Activated CD8-positive, alpha-beta T cell treated with anti-CD3 and anti-CD28 coated beads, Interleukin-2, amount 10 ng/mL, durations not matched to agents 7 days and 5 days (primary cell): ENCODE measurements at places on chromosomes 13 and 19.

- peaks cover 7% of the 10 kb centered on the region for H3K4me1 ChIP-seq
- no peak for DNase-seq
- no peak overlapping the region for H3K27ac ChIP-seq
- H3K27me3 ChIP-seq, result peaks cover 26% of the 10 kb centered on the region
- no peak overlapping the region for H3K4me3 ChIP-seq
- peaks cover 6% of the 10 kb centered on the region for H3K36me3 ChIP-seq
Measured at GRCh38 chr13:30340331-30341250, 33.2 kb upstream of the KATNAL1 start.

- DNase-seq, result no peak
- no peaks in the 10 kb centered on the region for H3K27me3 ChIP-seq
- H3K4me3 ChIP-seq, result no peak overlapping the region
- no peak overlapping the region for H3K27ac ChIP-seq
- H3K4me1 ChIP-seq, result no peaks in the 10 kb centered on the region
Measured at GRCh38 chr13:32135655-32136054, 104.1 kb downstream of the FRY start.

- no peak overlapping the region for H3K4me3 ChIP-seq
- H3K36me3 ChIP-seq, result no peaks in the 10 kb centered on the region
- peaks cover 6% of the 10 kb centered on the region for H3K4me1 ChIP-seq
- H3K27ac ChIP-seq, result no peak overlapping the region
- DNase-seq, result no peak
Measured at GRCh38 chr13:43596924-43597598, 189.7 kb downstream of the ENOX1 start.

DNA sequence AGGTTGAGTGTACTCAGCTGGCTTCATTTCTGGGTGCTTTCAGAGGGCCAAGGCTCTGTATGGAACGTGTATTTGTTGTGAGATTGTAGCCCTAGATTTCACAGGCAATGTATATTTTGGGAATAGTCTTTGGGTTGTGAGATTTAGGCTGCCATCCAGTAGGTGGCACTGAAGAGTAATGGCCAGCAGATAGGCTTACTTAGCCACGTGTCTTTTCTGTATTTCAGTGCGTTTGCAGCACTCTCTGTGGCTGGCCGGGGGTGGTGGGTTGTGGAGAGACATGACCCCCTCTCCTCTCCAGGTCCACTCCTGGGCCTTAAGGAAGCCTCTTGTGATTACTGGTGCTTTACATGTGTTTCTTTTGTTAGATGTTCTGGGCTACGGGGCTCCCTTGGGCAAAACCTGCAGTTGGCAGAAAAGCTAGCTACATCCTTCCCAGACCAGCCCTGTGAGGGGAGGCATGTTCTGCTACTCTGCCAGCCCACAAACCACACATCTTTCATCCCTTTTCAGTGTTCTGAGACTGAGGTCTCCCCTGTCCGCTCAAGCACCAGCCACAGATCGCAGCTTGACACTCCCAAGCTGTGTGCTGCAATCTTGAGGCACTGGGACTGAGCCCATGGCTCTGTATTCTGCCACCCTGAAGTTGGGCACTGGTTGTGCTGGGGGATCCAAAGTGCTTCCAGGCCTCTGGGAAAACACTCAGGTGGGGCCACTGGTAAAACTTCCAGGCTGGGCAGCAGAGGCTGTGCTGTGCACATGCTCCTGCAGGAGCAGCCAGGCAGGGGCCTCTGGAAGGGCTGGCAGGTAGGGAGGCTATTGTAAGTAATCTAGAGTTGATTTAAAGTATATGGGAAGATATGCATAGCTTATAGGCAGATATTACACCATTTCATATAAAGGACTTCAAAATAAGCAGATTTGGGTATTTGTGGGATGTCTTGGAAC, 1096.8 kb upstream of the PCDH20 start:
- peak; percentile 21 for DNase-seq
- H3K27ac ChIP-seq, result no peak overlapping the region
- no peaks in the 10 kb centered on the region for H3K4me1 ChIP-seq
- H3K27me3 ChIP-seq, result no peaks in the 10 kb centered on the region
- H3K4me3 ChIP-seq, result no peak overlapping the region
- H3K36me3 ChIP-seq, result no peaks in the 10 kb centered on the region

GRCh38 chr19:1720237-1720636, 33.1 kb upstream of the ONECUT3 start:
- H3K36me3 ChIP-seq, result no peaks in the 10 kb centered on the region
- DNase-seq, result no peak
- H3K27me3 ChIP-seq, result peaks cover 46% of the 10 kb centered on the region
- H3K27ac ChIP-seq, result no peak overlapping the region

DNA sequence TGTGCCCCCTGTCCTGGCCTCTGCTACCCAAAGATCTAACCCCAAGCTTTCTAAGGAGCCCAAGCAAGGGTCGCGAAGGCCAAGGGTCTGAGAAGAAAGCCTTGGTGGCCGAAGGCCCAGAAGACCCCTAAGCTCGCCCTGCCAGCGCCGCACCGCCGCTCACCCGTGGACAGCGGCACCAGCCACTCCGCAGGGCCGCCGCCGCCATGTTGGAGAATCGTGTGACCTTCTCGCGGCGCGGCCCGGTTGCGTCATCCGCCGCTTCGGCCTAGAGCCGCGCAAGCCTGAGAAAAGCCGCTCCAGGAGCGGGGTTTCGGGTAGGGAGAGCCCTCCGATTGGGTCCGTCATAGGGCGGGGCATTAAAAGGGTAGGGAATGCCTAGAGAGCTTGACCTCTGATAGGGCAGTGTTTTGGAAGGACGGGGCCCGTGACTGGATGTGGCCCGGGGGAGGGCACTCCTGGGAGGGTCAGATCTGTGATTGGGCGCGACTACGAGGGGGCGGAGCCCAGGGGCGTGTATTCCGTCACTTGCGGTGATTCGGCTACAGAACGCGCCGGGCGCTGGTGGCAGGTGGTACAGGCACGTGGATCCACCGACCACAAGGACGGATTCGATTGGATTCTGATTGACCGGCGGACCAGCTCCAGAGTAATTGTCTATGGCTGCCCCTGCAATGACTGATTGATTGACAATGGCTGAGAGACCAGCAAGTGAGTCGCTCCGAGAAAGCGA, at the start of gene TIMM44:
Gene TIMM44, minus strand, starts transcription at position 223 of the 733 bp plus-strand sequence. Its CDS starts 15 bp downstream, at position 208.
- H3K27me3 ChIP-seq, result no peaks in the 10 kb centered on the region
- DNase-seq, result peak; percentile 100
- peak within 1 kb of the TSS; percentile 91 for H3K4me3 ChIP-seq
- peaks cover 39% of the 10 kb centered on the region for H3K4me1 ChIP-seq
- H3K27ac ChIP-seq, result peak within 1 kb of the TSS; percentile 97
- H3K36me3 ChIP-seq, result peaks cover 14% of the 10 kb centered on the region

GRCh38 chr19:11620553-11620952, 23.3 kb downstream of the ZNF627 start:
- peaks cover 14% of the 10 kb centered on the region for H3K27me3 ChIP-seq
- no peak for DNase-seq
- no peak overlapping the region for H3K4me3 ChIP-seq
- peaks cover 55% of the 10 kb centered on the region for H3K36me3 ChIP-seq
- peaks cover 19% of the 10 kb centered on the region for H3K4me1 ChIP-seq
- no peak overlapping the region for H3K27ac ChIP-seq

DNA sequence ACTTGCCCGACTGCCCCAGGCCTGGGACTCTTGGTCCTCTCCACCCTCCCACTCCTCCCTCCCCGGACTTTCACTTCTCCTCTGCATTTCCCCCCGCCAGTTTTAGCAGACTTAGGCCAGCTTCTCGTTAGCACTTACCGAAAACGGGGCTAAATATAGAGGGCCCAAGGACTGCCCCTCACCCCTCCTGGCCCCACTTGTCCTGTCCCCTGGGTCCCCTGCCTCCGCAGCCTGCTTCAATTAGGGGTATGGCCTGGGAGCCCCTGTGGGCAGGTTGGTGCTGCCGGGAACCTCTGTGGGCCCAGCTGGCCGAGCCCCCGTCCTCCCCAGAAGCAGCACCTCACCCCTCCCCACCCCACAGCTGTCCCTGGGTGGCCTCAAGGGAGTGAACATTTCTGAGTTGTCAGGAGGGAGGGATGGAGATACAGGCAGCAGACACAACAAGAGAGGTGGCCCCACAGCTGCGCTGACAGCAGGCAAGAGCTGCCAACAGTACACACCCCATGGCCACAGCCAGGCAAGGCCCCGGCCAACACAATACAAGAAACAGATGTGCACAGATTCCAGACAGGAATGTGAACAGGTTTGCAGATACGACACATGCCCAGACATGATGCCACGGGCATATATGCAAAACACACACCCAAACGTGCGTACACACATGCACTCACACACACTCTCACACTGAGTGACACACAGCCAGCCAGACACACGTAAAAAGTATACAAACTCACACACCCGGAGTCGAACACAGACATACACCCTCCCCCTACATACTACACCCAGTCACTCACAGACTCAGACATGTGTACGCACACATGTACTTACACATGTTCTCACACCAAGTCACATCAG, 2.6 kb downstream of the POU2F2 start:
- H3K27me3 ChIP-seq, result no peaks in the 10 kb centered on the region
- no peak overlapping the region for H3K4me3 ChIP-seq
- peaks cover 63% of the 10 kb centered on the region for H3K4me1 ChIP-seq

DNA sequence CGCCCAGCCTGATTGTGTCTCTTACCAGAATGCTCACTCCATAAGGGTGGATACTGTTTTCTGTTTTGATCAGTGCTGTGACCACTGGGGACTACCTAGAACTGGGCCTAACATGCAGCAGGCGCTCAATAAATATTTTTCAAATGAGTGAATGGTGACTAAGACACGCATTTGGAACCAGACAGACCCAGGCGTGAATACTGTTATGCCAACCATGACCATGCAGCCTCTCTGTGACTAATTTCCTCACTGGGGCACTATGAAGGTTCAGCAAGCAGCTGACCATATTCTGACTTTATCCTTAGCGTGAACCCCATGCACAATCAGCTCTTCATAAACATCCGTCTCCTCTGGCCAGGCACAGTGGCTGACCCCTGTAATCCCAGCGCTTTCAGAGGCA, 13.0 kb upstream of the SPC24 start:
- no peak overlapping the region for H3K4me3 ChIP-seq
- no peaks in the 10 kb centered on the region for H3K36me3 ChIP-seq
- no peak overlapping the region for H3K27ac ChIP-seq
- H3K27me3 ChIP-seq, result peaks cover 2% of the 10 kb centered on the region
- DNase-seq, result no peak
- H3K4me1 ChIP-seq, result no peaks in the 10 kb centered on the region

- no peak overlapping the region for H3K27ac ChIP-seq
- no peaks in the 10 kb centered on the region for H3K36me3 ChIP-seq
- DNase-seq, result no peak
- no peak overlapping the region for H3K4me3 ChIP-seq
- no peaks in the 10 kb centered on the region for H3K27me3 ChIP-seq
Measured at GRCh38 chr13:80133631-80134261, 207.2 kb downstream of the SPRY2 start.

DNA sequence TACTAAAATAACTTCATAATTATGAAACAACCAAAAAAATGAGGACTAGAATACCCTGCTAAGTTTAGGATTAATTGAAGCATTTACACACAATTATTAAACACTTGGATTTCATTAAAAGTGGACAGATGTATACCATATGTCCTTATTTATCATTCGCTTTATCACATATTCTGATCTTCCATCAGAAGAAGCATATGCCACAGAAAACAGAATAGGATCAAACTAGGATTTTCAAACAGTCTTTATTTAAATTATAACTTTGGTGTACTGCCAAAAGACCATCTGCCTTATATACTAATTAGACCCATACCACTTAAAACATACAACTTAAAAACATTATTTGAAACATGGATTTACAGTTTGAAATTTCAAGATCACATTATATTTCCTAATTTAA, 727.1 kb upstream of the KLHL1 start:
- H3K27ac ChIP-seq, result no peak overlapping the region
- no peaks in the 10 kb centered on the region for H3K36me3 ChIP-seq
- no peak for DNase-seq
- H3K4me1 ChIP-seq, result no peaks in the 10 kb centered on the region

GRCh38 chr13:33846303-33847062, 28.5 kb downstream of the RFC3 start:
- no peaks in the 10 kb centered on the region for H3K27me3 ChIP-seq
- DNase-seq, result no peak

GRCh38 chr13:49791711-49792549, 552 bp downstream of the KPNA3 start:
- peak overlapping the region; percentile 94 for H3K27ac ChIP-seq
- peak; percentile 60 for DNase-seq
- peaks cover 9% of the 10 kb centered on the region for H3K36me3 ChIP-seq
- H3K27me3 ChIP-seq, result peaks cover 4% of the 10 kb centered on the region

DNA sequence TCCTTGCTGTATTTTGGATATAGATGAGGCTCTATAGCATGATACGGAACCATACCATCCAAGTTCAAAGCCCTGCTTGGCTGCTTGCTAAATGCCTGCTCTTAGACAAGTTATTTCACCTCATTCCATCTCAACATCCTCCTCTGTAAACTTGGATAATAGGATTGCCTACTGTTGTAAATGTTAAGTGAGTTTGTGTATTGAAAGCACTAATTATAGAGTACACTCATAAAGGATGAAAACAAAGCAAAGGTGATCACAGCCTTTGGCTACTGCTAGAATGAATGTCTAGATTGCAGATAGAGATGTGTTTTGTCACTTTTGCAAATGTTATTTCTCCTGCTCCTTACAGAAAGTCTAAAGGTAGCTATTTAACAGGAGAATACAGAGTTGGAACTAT, 34.3 kb upstream of the STARD13 start:
- peaks cover 2% of the 10 kb centered on the region for H3K27me3 ChIP-seq
- no peaks in the 10 kb centered on the region for H3K4me1 ChIP-seq
- no peak overlapping the region for H3K4me3 ChIP-seq
- H3K27ac ChIP-seq, result no peak overlapping the region

DNA sequence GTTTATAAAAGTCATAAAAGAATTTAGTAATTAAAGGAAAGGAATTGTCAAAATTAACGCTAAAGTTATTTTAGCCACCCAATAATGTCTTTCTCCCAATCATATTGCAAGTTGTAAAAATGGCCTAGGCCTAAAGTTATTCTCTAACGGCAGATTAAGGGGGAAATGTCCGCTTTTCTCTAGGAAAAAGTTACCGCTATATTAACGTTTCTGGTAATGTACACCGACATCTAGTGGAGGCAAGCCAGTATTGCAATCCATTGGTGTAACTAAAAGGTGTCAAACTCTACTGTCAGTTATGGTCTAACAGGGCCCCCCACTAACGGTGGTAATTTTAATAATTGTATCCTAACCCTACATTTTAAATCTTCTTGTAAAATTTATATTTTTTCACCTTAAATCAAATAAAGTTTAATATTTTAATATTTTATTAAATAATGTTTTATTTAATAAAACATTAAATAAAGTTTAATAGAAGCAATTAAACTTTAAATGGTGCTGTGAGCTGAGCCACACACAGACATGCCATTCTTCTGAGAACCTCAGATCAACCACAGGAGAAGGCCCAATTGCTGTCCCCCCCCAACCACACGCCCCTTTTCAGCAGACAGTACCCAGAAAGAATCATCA, 35.9 kb upstream of the ZSCAN5A start:
- no peaks in the 10 kb centered on the region for H3K4me1 ChIP-seq
- peak; percentile 70 for DNase-seq
- no peak overlapping the region for H3K4me3 ChIP-seq
- no peaks in the 10 kb centered on the region for H3K27me3 ChIP-seq
